ENCODE measurements at places on chromosomes 4 and X. TPM values are rescaled to one million over a fixed set of nuclear protein-coding genes. Genes with fewer than 3 reads are reported as not detected.

DNA sequence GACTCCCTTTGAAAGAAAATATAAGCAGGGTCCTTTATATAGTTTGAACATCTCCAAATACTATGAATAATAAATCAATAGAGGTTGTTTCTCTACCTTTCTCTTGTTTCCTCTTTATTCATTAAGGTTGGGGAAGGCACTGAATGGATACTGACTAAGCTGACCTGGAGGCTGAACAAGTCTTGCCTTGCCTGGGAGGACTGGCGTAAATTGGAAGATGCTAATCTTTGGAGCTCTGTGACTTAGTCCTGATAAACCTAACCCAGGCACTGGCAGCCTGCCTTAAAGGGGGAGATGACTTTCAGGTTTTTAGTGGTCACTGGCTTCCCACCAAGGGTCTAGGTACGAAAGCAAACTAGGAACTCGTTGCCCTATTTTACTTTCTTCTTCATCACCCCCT lies 10.5 kb downstream of the CCDC160 start:
- DNase-seq, result no peak

GAB1 gene
- polyA plus RNA-seq, result 77.9 TPM

- DNase-seq, result peak; percentile 78
Observed at GRCh38 chr4:20983763-20984575, 283.7 kb downstream of the PACRGL start.

SPANXA2 gene
- not detected for polyA plus RNA-seq

DNA sequence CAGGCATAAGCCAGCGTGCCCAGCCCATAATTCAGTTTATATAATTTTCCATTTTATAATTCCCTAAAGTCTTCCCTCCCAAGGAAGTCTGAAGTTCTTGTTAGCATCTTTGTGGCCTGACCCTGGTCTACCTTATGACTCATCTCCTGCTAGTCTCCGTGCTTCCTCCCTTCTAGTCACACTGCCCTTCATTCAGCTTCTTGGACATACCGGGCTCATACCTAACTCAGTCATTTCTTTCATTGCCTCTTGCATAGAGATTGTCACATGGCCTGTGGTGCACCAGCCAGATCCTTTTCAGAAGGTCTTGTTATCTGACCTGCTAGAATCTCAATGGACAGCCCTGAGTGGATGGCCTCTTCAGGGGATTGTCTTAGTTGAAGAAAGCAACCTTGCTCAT lies 22.8 kb upstream of the MAML3 start:
- no peak for DNase-seq

PHOX2B gene
- 0.06 TPM for polyA plus RNA-seq

EREG gene
- 0.34 TPM for polyA plus RNA-seq

WDR17 gene
- polyA plus RNA-seq, result 8.1 TPM

DNA sequence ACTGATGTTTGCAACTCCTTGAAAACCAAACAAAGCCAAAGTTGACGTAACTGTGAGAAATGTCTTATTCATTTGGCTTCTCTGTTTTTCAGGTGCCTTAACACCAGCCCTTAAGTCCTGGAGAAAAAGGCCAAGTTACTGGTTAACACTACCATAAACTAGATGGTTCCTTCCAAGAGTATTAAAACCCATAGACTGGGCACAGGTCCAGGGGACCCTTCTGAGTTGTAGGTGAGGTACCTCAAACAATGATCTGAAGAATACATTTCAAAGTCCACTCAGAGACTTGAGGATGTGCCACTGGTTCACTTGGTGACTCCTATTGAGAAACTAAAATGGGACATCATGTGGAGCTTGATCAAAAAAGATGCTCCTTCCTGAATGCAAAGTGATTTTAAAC lies 87.0 kb downstream of the NKX6-1 start:
- no peak for DNase-seq

- DNase-seq, result no peak
Observed at GRCh38 chr4:81410680-81411079, 61.0 kb downstream of the RASGEF1B start.
